HCT116 (cell line): ENCODE measurements at places on chromosomes 3 and 15. TPM values are rescaled to one million over a fixed set of nuclear protein-coding genes. Genes with fewer than 3 reads are reported as not detected.

NLGN1 gene
- not detected for total RNA-seq

GRCh38 chr3:113019182-113020137 is 28.7 kb downstream of the GTPBP8 start:
- peak; percentile 82 for DNase-seq

- no peak for DNase-seq
Measured at GRCh38 chr3:114406286-114406685, 112.5 kb downstream of the TIGIT start.

DNA sequence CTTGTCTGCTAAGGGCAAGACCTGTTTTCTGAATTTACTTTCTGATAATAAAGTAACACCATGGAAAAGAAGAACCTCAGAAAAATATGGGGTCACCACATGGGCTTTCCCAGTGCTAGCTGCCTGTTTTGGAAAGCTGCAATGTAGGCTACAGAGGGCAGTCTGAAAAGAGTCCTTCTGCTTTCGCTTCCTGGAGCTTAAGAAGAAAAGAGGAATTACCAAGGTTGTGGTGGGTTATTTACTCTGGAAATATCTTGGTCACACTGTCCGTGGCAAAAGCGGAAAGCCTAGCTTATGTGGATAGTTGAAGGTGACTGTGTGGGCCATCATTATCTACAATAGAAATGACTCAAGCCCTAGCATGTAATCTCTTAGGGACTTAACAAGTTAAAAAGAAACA is 31.7 kb upstream of the IP6K2 start:
- DNase-seq = no peak

VGLL3 gene
- 0.10 TPM for total RNA-seq

DNA sequence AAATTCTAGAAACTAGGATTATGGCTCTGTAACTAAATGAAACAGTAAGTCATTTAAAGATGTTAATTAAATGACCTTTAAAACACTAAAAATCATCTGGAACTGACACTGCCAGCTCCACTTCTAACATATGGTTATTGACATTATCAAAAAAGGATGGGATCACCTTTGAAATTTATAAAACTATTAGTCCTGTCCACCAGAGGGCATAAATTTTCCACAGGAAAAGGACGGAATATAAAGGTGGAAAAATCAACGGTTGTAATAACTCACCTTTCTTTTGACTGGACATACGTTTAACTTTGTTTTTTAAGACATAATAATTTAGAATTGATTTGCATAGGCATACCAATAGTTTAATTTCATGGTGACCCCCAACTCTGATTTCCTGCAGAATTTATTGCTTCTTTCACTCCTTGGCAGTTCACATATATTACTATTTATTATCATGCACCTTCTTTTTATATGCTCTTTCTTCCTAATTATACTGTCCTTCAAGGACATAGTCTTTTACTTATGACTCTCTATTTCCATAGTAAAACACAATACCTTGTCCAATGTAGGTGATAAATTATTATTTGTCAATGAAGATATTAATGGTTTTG is 345.7 kb downstream of the CADM2 start:
- DNase-seq = no peak
